ENCODE measurements at places on chromosomes 7 and 10.

- no peak for DNase-seq
Observed at GRCh38 chr7:2647594-2648172, 15.9 kb downstream of the TTYH3 start.

DNA sequence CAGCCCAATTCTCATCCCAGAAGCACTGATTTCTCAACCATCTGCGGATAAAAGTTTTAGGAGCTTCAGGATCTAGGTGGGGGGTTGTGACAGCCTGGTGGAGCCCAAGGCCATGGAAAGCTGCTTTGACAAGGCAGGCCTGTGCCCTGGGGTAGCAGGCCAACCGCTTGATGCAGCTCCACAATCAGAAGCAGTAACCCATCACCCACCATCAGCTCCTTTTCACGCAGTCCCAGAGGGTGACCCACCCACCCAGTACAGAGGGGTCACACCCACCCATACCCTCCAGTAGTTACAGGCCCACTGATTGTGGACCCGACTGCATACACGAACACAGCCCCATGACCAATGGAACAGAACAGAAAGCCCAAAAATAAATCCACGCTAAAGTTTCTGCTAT lies 253.9 kb downstream of the AHR start:
- peak; percentile 9 for DNase-seq

DNA sequence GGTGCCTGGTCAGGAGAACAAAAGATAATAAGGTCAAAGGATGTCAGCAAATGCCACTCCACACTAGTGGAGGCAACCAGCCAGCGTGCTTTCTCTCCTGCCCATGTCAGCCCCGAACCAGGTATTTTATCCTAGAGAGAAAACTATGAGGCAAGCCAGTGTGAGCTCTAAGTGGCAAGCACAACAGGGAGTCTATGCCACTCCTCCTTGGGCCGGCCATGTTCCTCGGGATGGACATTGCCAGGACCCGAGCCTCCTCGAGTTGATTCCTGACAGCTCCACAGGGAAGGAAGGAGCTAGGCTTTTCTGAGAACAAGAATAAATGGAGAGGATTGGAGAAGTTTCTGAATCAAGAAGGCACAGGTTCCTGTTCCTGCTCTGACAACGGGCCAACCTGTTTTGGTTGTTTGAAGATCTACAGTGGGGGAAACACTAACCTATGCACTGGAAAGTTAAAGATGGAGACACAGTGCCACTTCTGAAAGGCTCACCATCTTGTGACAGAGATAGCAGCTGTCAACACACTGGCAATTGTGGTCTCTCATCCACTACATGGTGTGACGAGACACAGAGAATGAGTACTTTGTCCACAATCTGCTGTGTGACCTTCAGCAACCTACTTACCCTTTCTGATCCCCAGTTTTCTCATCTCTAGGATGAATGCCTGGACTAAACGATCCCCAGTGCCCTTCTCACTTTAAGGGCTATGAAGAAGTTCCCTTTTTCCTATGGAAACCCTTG lies 28.8 kb downstream of the ABLIM1 start:
- DNase-seq: no peak

- no peak for DNase-seq
Observed at GRCh38 chr7:18572154-18572553, 76.6 kb downstream of the HDAC9 start.

DNA sequence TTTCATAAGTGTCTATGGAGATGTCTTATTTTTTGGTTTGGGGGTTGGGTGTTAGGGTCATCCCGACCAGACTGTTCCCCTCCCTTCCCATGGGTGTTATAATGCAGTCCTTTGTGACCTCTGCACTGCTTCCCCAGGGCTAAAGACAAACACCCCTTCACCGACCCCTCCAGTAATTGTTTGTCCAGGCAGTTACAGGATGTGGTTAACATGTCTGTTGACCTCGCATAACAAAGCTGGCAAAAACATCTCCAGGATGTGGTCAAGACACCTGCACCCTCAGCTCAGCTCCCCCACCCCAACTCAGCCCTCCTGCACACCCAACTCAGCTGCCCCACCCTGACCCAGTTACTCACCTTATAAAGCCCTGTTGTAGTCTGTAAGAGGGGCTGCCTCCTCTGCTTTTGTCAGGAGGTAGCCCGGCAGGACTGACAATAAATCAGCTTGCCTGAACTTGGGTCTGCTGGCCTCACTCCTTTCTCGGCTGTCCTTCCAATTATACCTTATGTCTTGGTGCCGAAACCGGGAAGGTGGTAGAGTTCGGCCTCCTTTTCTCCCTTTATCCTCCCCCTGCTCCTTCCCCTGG lies 102.2 kb downstream of the ZNF92 start:
- no peak for DNase-seq

DNA sequence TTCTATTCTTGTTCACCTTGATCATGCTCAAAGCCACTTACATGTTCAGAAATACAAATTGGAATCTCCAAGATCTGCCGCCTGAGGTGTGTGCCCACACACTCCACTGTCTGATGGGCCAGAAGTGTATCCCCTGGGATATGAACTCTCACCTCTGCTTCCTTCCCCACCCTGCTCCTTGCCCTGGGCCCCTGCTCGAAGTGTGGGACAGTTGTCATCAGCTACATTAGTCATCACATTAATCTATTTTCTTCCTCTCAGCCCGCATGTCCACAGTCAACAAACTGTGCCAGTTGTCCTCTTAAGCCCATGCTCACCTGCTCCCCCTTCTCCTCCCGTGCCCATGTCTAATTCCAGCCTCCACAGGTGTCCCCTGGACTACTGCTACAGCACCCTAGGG lies 154.7 kb downstream of the PTPN20 start:
- DNase-seq: no peak

GRCh38 chr10:48707472-48707871 lies 22.8 kb downstream of the WDFY4 start:
- DNase-seq: no peak

GRCh38 chr10:35005868-35006267 lies 84.3 kb downstream of the CUL2 start:
- DNase-seq: peak; percentile 21

DNA sequence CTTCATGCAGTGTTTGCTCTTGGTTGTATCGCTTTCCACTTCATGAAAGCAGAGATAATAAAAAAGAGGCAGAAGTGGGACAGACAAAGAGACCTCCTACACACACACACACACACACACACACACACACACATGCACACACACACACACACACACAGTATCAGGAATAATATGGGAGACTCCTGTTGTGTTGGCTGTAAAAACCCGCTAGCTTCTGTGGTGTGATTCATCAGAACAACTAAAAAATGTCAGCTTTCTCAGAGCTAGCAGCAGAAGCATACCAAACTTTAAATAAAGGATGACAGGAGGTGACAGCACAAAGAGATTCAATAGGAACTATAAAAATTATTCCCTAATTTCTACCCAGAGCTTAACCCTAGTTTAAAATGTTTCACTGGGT lies 148.2 kb upstream of the LRRTM3 start:
- DNase-seq: no peak
